CD4-positive, alpha-beta T cell treated with Interleukin-15 for 4 hours (primary cell): ENCODE measurements at places on chromosomes 2 and 18.
A peak's percentile ranks its signal among the peaks of the same experiment; 100 is the strongest.

DNA sequence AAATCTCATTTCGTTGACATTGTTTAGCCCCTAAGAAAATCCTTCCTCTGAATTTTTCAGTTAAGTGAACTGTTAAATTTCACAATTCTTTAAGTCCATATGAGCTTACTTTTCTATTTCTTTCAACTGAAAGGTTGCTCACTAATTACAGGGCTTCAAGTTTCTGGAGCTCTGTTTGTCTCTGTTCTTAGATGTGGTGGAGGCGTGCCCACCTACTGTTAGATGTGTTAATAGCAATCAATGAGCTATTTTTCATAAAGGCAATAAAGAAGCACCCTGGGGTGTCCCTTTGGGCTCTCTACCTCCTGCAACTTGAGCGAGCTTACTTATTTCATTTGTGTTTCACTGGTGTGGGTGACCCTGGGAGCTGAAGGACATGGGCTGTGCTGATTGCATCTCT is 25.0 kb downstream of the CREG2 start:
- peak; percentile 17 for DNase-seq

- no peak for DNase-seq
Observed at GRCh38 chr18:73688851-73689711, 458.6 kb downstream of the FBXO15 start.

GRCh38 chr18:23307567-23308295 is 145.4 kb upstream of the RIOK3 start:
- no peak for DNase-seq

- DNase-seq: no peak
Observed at GRCh38 chr2:147479358-147479757, 365.5 kb upstream of the ACVR2A start.

DNA sequence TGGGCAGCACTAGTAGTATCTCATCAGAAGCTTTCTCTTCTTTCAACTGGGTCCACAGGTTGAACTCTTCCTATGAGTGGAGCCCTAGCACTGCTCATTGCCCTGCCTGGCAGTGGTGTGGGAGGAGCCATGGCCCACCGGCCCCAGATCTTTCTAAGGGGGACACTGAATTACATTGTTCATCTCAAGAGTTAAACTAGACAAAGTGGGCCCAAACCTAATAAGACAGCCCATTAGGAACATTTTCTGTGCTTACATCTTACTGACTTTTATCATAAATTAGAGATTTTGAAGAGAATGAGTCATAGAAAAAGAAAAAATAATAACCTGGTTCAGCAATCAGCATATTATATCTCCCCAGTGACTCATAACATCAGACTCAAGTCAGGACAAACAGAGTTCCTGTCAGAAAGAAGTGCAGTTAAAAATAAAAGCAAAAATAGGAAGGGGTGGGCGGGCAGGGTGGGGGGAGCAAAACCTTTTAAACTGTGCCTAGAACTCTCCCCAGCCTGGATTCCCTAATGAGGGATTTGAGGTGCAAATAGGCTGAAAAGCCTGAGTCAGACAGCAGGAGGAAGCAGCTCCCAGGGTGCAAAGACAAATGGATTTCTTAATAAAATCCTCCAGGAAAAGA is 161.6 kb upstream of the TRIB2 start:
- DNase-seq: peak; percentile 45

DNA sequence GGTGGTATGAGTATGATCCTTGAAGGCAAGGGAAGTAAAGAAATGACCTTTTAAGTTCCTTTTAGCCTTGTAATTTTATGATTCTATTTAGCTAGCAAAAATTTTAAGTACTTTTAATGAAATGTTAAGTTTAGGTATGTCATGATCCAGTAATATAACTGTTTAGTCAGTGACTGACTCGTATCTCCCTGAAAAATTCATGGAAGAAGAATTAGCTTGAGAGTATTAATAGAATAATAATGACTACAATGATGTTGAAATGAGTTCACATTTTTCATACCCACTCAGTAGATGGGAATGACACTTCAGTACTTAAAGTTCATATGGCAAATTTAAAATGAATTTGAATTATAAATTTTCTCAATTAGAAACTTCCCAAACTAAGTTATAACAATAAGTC is 14.6 kb downstream of the RAB3GAP1 start:
- DNase-seq: no peak

- DNase-seq: no peak
Observed at GRCh38 chr2:104812286-104812685, 41.6 kb upstream of the POU3F3 start.

DNA sequence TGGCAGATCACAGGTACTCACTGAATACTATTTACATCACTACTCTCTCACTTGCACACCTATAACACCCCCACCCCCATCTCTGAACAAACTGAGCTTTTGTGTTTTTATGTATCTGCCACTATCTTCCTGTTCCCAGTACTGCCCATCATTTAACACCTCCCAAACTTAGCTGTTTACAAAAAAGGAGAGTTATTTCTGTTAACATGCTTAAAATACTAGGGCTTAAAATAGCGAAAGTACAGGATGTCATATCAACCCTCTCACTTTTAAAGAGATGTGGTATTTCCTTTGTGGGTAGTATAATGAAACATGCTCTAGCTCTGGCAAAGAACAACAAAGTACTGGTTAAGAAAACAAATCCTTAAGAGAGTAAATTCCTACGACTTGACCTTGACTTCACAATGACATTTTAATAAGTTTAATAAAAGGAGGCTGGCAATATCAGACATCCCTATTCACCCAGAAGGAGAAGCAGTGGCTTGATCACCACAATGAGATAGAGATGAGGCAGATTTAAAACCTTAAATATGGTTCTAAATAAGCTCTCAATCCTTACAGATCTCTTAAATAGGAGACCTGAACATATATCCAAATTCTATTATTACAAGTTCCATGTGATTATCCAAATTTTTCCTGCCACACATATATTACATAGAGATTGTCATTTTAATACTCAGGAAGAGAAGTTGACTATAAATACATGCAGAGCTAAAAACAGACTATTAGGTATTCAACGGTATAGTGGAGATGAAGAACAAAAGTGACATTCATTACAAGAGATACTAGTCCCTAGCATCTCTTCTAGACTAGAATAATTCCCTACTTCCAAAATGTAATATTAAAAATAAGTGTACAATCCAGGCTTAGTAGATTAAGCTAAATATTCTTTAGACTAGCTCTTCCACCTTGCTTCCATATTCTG is 36.9 kb downstream of the TRAK2 start:
- peak; percentile 40 for DNase-seq

DNA sequence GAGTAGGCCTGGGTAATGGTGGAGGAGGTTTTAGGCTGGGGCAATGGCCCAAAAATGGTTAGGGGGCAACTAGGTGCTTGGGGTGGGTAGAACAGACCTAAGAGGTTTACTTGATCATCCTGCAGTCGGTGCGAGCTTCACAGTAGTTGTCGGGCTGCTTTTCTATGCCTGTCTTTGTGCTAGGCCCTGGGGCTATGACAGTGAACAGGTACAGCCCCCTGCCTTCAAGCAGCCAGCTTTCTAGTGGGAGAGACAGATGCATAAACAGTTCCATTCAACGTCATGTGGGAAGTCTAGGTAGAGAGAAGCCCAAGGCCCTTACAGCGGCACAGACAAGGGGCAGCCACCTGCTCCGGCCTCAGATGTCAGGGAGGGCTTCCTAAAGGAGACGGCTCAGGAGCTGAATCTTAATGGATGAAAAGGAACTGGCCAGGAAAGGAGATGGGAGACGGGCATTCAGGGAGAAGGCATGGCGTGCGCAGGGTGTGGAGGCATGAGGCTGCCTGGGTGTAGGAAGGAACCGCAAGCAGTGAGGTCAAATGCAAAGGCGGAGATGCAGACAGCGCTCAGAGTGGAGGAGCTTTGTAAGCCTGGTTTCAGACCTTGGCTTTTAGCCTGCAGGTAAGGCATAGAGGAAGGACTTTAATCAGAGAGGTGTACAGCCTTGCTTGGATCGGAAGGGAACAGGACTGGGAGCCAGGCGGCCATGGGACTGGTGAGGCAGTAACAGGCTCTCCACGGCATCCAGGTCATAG is 6.0 kb downstream of the CTIF start:
- no peak for DNase-seq

DNA sequence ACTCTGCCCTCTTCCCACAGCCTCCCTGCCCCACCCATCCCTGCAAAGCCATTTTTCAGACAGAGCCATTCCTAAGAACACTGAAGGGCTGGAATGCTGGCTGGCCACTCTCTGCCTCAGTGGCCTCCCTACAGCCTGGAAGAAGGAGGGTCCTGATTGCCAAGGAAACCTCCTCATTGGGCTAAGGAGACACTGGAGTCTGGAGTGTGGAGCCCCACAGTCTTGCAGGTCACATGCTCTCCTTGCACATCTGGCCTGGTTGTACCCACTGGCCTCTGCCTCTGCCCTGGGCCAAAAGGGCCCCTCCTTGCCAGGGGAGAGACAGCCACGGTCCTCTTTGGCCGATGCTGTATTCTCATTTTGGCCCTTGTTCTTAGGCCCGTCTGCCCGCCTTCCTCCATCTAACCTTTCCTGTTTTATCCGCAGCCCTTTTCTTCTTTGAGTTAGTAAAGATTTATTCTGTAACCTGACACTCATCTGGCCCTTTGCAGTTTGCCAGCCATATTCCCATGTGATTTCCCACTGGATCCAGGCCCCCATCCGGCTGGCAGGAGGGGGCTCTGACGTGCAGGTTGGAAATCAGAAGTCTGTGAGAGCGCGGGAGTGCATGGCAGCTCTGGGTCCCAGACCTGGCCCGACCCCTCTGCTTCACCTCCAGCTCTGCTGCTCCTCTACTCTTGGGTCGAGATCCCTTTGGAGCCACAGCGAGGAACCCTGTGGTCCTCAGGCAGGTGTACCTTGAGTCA is 11.0 kb upstream of the CATIP start:
- no peak for DNase-seq

DNA sequence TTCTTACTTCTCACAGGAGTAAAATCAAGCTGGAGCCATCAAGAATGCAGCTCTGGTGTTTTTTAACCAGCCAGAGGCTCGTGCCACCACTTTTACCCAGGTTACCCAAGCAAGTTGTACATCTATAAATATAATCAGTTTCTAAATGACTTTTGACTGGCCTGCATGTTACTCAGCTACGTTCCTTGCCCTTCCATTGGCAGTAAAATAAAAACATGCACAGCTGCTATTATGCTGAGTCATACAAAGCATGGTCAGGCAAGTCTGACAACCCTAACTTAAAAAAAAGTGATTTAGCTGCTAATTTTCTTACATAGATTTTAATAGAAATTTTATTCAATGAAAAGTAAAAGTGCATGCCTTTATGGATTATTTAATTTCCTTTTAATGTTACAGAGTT is 111.7 kb upstream of the CSRNP3 start:
- DNase-seq: no peak

- DNase-seq: peak; percentile 21
Observed at GRCh38 chr2:172234716-172235691, 132.3 kb upstream of the DLX2 start.

GRCh38 chr2:2286592-2286991 is 44.5 kb downstream of the MYT1L start:
- no peak for DNase-seq

DNA sequence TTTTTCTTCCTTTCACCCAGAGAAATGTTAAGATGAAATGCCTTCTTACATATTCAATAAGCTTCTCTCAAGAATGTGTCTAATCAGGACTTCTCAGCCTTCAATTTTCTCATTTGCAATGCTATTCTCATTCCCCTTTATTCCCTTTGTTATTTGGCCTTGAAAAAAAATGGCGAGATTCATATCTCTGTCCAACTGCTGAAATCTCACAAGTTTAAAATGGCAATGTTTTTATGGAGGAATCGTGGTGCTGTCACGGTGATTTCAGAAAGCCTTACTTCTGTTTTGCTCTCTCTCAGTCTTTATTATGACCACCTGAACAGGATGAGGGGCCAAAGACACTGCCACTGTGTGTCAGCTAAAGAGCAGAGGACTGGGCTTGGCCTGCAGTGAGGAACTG is 928.5 kb downstream of the DCC start:
- DNase-seq: no peak

- DNase-seq: no peak
Observed at GRCh38 chr2:187168720-187169713, 279.0 kb downstream of the CALCRL start.

DNA sequence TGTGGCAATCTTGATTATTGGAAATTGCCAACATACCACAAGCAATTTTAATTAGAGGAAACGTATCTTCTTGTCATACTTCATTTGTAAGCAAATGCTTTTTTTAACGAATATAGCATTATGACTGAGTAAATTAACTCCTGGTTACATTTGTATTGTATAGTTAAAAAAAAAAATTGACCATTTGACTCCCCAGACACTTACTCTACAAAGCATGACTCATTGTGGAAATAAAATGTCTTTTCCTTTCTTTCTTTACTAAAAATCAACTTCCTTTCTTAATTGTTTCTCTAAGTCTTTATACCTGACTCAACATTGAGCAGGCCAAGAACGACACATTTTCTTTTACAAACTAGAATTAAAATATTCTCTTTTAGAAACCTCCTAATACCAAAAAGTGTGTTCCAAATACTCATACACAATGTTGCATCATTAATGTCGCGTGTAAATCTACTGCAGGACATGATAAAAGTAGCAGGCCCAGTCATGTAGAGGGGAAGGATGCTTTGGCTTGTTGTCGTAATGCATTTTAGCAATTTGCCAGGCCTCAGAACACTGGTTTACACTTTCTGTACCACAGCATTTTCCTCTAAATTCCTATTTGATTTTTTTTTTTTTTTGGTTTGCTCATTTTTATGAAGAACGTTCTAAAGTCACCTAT is 349.6 kb upstream of the KCNH7 start:
- no peak for DNase-seq

GRCh38 chr18:59799383-59800015 is 100.3 kb upstream of the PMAIP1 start:
- DNase-seq: no peak

DNA sequence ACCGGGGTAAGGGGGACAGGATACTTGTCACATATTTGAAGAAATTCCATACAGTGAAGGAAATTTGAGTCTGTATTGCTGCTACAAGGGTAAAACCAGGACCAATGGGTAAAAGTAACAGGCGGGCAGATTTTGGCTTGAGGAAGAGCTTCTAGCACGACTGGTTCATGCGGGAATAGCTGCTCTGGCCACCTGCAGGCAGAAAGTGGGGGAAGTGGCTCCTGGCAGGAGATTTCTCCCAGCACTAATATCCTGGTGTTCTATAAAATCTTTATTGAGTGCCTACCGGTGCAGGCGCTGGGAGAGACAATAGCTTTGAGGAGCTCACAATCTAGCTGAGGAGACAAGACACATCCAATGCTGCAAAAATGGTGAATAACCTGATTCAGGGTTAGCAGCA is 198.5 kb downstream of the LOXHD1 start:
- DNase-seq: no peak

- DNase-seq: no peak
Observed at GRCh38 chr2:200050921-200051610, 95.7 kb downstream of the MAIP1 start.

GRCh38 chr2:51717312-51717711 is 685.4 kb upstream of the NRXN1 start:
- DNase-seq: no peak

- no peak for DNase-seq
Observed at GRCh38 chr18:50814395-50814794, 5.4 kb downstream of the MRO start.

DNA sequence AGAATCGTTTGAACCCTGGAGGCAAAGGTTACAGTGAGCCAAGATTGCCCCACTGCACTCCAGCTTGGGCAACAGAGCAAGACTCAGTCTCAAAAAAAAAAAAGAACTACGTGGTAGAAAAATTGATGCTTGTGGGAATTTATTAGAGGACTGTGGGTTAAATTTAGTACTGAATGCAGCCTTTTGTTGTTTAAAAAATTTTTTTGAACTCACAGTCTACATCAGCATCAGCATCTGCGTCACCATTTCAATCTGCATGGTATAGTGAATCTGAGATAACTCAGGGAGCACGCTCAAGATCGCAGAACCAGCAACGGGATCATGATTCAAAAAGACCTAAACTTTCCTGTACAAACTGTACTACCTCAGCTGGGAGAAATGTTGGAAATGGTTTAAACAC is 30.5 kb downstream of the MARCHF7 start:
- no peak for DNase-seq
